ENCODE measurements at places on chromosomes 5 and 9. TPM values are rescaled to one million over a fixed set of nuclear protein-coding genes. Genes with fewer than 3 reads are reported as not detected.

Gene SIGMAR1
- 37.8 TPM for total RNA-seq

Gene SAPCD2
- total RNA-seq: 5.7 TPM

DNA sequence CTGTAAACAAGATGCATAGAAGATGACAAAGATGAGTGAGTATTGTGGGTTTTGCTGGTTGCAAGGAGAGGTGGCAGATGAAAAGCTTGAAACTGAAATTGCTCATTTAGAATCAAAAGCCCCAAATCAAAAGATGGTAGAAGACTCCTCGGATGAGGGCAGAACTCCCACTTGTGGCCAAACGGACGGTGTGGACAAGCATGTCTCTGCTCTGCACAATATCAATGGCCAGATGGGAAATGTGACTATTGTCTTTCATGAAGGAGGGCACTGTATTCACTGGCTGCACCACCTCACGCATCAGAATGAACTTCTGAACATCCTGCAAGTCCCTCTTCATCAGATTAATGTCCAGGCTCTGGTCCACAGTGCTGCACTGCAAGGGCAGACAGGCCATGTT is 541.7 kb downstream of the MTRR start:
- no peak for DNase-seq

DNA sequence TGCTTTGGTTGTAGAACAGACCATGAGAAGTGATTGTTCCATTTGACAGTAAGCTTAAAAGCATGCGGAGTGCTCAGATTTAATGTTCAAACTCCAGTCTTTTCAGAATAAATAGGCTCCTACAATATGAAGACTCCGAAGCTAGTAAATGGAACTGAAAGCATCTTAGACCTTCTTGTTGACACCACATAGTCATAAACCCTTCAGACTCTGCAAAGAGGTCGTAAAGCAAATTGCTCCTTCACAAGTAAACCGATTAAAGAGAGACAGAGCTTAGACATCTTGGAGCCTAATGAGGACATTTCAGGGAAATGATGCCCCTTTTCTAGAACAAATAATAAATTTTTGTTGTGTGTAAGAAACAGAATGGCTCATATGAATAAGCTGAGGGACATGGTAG is 511.0 kb upstream of the RIOK2 start:
- DNase-seq: no peak

- DNase-seq: no peak
Measured at GRCh38 chr9:124761710-124762109, 9.4 kb downstream of the NR6A1 start.

DNA sequence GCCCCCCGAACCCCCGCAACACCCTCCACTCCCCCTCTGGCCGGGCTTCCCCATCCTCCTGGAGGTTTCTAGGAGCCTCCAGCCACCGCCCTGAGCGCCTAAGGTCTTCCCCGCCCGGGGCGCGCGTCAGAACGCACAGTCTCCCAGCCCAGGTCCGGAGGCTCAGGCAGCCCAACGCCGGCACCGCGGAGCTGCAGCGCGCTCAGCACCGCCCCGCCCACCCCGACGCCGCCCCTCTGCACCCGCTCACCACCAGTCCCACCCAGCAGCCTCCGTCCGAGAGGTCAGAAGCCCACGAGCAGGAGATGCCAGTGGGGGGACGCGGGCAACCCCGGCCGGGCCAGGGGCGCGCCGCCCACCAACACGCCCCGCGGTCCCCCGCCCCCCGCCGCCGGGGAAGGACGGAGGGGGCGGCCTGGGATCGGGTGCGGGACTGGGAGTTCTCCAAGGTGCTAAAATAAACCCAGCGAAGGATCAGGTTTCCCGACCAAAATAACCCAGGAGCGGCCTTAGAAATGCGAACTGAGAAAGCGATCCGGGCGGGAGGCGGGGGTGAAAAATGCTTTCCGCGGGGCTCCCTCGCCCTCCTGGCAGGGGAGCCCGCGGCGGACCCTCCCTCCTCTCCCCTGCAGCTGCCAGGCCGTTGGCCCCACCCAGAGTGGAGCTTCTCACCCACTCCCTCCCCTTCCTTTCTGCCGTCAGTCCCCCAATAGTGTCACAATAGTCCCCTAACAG is 6.5 kb upstream of the FAM78A start:
- DNase-seq: peak; percentile 87

- no peak for DNase-seq
Measured at GRCh38 chr9:2681981-2682380, 35.3 kb upstream of the KCNV2 start.

Gene PRDM9
- total RNA-seq: not detected

GRCh38 chr9:109010746-109011145 is 2.6 kb downstream of the CTNNAL1 start:
- no peak for DNase-seq

GRCh38 chr9:19050637-19051591 is 1.7 kb downstream of the RRAGA start:
- no peak for DNase-seq

Gene PCDHGB6
- 22.1 TPM for total RNA-seq

Gene SLC12A7
- total RNA-seq: 7.5 TPM

DNA sequence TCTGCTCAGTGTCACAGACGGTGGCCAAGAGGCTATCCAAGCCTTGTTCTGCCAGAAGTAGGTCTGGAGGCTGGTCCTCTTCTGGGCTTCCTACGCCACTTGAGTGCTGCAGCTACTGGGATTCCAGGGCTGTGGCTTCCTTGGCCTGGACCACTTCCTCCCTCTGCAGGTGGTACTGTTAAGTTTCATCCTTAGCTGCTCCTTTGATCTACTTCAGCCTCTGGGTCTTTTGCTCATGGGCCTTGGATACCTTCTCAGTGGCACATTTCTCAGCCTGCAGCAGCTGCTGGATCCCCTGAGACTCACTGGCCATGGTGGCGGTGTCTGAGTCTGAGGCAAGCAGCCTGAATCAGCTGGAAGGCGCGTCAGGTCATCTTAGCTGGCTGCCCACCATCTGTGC is 10.3 kb downstream of the CNOT8 start:
- DNase-seq: no peak

Gene RELL2
- total RNA-seq: 3.9 TPM

DNA sequence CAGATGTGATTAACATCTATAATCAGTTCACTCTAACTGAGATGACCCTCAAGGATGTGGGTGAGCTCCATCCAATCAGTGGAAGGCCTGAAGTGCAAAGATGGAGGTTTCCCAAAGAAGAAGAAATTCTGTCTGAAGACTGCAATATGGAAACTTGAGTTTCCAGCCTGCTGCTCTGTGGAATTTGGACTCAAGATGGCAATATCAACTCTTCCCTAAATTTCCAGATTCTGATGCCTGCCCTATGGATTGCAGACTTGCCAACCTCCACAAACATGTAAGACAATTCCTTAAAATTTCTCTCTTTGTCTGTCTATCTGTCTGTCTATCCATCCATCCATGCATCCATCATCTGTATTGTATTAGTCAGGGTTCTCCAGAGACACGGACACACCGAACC is 85.9 kb downstream of the ICE1 start:
- DNase-seq: no peak

Gene IRX2
- total RNA-seq: 15.4 TPM

DNA sequence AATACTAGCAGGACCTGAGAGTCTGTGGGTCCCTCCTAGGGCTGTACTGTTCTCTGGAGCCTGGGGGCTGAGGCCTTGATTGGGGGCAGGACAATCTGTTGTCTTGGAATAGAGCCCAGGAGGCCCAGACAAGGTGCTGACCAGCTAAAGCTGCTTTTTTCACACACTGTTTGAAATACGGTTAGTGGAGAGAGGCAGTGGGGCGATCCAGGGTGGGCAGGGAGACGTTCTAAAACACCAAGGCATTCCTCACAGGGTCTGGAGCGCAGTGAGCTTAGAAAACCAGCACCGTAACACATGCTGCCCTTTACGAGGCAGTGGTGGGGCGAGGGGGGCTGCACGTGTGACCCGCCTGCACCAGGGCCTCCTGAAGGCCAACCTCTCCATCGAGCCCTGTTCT is 55.1 kb downstream of the EHMT1 start:
- DNase-seq: no peak

Gene COL5A1
- 14.2 TPM for total RNA-seq

Gene NEUROG1
- total RNA-seq: not detected

DNA sequence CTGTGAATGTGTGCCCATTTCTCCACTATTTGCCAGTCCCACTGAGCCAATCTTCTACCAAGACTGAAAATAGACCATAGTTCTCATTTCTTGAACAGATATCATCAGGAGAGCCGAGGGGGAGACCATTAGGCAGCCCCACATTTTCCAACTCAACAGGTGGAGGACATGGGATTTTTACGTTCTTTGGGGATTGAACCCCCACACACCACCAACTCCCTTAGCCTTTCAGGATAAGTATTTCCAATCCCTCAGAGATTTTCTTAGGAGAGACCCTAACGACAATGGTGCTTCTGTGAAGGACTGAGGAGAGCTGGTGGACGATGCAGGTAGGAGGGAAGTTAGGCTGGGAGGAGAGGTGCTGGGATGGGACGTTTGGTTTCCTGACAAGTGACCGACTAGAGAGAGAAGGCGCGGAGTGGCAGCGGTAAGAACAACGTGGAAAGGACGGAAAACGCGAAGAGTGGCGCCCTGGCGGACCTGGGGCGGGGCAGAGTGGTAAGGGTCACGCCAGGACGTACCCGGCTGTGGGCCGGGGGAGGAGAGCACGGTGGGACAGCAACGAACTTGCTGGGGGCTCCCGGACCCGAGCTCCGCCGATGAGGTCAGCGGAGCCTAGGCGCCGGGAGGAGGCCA is 681 bp upstream of the CHSY3 start:
- peak; percentile 33 for DNase-seq

- DNase-seq: no peak
Measured at GRCh38 chr5:153671653-153672346, 181.3 kb downstream of the GRIA1 start.

GRCh38 chr5:56908942-56909293 is 478 bp upstream of the SETD9 start:
- no peak for DNase-seq

GRCh38 chr9:96892131-96892530 is 36.5 kb upstream of the NUTM2G start:
- DNase-seq: no peak

Gene PRR16
- total RNA-seq: not detected

Measured in neural progenitor cell (in vitro differentiated cells).